ENCODE measurements at places on chromosomes 12 and 14. TPM values are rescaled to one million over a fixed set of nuclear protein-coding genes. Genes with fewer than 3 reads are reported as not detected.
A peak's percentile ranks its signal among the peaks of the same experiment; 100 is the strongest.

- DNase-seq = no peak
Observed at GRCh38 chr14:58794993-58795762, 157.4 kb downstream of the DACT1 start.

GRCh38 chr12:110548678-110549077, 34.4 kb downstream of the PPTC7 start:
- DNase-seq = no peak

DNA sequence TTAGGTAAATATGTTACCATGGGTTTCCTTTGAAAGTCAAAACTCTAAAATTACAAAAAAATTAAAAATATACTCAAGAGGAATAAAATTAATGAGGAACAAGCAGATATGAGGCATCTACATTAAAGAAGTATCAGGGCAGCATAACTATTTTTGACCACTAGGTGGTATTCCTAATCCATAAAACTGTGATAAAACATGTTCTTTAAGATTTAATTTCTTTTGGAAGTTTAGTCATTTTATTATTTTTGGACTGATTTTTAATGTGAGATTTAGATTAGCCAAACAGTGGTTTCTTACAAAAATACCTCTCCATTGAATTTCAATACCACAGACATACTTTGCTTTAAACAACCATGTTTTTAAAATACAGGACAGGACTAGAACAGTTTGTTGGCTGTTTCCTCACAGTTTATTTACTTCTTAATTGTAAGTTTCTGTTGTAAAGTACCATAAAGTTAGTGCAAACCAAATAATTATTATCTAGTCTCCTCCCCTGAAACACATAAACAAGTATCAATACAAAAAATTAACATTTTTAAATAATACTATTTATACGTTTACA, 49.8 kb downstream of the NTS start:
- DNase-seq = no peak

DNA sequence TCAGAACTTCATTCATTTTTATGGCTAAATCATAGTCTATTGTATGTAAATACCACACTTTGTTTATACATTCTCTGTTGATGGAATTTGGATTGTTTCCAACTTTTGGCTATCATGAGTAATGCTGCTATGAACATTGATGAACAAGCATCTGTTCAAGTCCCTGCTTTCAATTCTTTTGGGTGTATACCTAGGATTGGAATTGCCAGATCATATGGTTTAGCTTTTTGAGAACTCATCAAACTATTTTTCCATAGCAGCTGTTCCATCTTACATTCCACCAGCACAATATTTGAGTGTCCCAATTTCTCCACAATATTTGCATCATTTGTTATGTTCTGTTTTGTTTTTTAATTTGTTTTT, 52.3 kb upstream of the CCND2 start:
- no peak for DNase-seq

- DNase-seq = peak; percentile 83
Observed at GRCh38 chr12:6766651-6767349, 637 bp downstream of the PTMS start.

- DNase-seq = no peak
Observed at GRCh38 chr12:52608826-52609630, 7.8 kb upstream of the KRT72 start.

- DNase-seq = peak; percentile 15
Observed at GRCh38 chr12:89883630-89884389, 175.2 kb upstream of the ATP2B1 start.

DNA sequence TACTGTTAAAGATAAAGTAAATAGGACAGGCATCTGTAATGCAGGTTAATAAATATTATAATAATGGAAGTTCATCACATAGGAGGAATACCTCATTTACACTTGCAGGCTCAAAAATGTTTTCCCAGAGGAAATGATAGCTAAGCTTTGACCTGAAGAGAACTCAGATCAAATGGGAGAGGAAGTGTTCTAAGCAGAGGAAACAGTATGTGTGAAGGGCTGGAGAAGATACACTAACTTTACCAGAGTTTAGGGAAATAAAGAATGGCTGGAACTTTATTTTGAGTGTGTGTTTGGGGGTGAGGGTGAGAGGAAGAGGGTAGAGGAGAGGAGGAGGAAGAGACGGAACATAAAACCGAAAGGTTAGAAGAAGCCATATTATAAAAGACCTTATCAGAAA, 34.0 kb upstream of the AP4S1 start:
- no peak for DNase-seq

GRCh38 chr14:24431569-24432258, 2.0 kb downstream of the KHNYN start:
- DNase-seq = peak; percentile 92

- DNase-seq = no peak
Observed at GRCh38 chr12:9761419-9761781, 699 bp upstream of the CD69 start.

DNA sequence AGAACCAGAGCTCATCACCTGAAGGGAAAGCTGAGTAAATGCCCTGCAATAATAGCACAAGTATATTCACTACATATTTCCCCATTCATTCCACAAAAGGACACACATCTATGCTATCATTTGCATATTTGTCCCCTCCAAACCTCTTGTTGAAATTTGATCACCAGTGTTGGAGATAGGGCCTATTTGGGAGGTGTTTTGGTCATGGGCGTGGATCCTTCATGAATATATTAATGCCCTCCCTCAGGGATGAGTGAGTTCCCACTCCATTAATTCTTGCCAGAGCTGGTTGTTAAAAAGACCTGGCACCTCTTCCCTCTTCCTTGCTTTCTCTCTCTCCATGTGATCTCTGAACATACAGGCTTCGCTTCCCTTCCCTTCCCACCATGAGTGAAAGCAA, 18.6 kb upstream of the ZDHHC17 start:
- no peak for DNase-seq

- DNase-seq = no peak
Observed at GRCh38 chr14:68281497-68281896, 461.9 kb downstream of the RAD51B start.

- DNase-seq = no peak
Observed at GRCh38 chr12:58883576-58884334, 36.5 kb downstream of the LRIG3 start.

GPR84 gene
- total RNA-seq = not detected

MMP19 gene
- 0.72 TPM for total RNA-seq

EEF1AKMT3 gene
- 1.8 TPM for total RNA-seq

GPR68 gene
- total RNA-seq = 2.4 TPM

SLC5A8 gene
- total RNA-seq = not detected

LRP1 gene
- 62.0 TPM for total RNA-seq

LIN7A gene
- 15.3 TPM for total RNA-seq

PLEKHG7 gene
- total RNA-seq = not detected

PLEKHD1 gene
- total RNA-seq = 0.17 TPM
